ENCODE measurements at places on chromosomes 3 and 15. TPM values are rescaled to one million over a fixed set of nuclear protein-coding genes. Genes with fewer than 3 reads are reported as not detected.

DNA sequence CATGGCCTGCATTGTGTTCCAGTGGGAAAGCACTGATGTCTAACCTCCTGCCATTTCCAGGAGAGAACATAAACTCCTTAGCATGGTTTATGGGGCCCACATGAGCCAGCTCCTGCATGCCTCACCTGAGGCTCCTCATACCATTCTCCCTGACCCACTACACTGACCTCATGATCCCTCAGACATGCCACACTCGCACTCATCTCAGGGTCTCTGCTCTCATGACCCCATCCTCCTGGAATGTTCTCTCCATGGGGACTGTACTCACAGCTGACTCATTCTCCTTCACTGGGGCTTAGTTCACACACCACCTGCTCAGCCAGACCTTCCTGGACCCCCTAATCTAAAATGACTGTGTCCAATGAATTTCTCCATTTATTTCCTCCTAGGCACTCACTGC lies 4.0 kb upstream of the LMCD1 start:
- H3K27me3 ChIP-seq = no peaks in the 10 kb centered on the region
- H3K4me1 ChIP-seq = peaks cover 30% of the 10 kb centered on the region
- no peaks in the 10 kb centered on the region for H3K36me3 ChIP-seq
- no peak overlapping the region for H3K4me3 ChIP-seq

DNA sequence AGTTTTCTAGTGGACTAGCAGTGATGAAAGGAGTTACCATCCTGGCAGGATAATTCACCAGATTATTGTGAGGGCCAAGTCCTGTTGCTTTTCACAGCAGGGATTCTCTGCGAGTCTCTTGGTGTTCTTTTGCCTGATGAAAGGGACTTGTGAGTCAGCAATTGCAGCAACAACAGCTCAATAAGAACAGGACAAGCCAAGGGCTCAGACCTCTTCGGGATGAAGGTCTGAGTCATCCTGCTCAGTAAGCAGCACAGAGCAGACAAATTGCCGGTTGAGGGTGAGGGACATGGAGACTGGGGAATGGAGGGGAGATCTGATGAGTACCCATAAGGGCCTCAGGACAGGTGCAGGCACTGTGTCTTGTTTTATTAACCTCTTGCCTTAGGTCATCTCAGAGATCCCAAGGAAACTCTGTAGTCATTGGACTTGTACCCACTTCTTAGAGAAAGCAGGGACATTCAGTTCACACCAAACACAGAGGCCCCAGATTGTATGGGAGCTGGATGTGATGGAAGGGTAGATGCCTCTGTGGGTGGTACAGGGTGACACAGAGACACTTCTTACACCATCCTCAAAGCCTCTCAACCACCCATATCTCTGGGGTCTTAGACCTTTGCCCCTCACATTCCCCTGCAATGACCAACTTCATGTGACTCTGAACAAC lies 173.8 kb upstream of the TLE3 start:
- H3K36me3 ChIP-seq = no peaks in the 10 kb centered on the region
- peaks cover 35% of the 10 kb centered on the region for H3K27me3 ChIP-seq
- no peak overlapping the region for H3K27ac ChIP-seq
- H3K4me1 ChIP-seq = peaks cover 16% of the 10 kb centered on the region
- DNase-seq = peak; percentile 92

CCDC13 gene
- 2.3 TPM for total RNA-seq

GRCh38 chr3:126676919-126677705 lies 22.2 kb upstream of the TXNRD3 start:
- H3K27me3 ChIP-seq = no peaks in the 10 kb centered on the region
- no peak overlapping the region for H3K27ac ChIP-seq
- DNase-seq = no peak
- peaks cover 8% of the 10 kb centered on the region for H3K4me1 ChIP-seq
- no peaks in the 10 kb centered on the region for H3K36me3 ChIP-seq
- H3K4me3 ChIP-seq = no peak overlapping the region

- no peak for DNase-seq
- no peaks in the 10 kb centered on the region for H3K4me1 ChIP-seq
- no peak overlapping the region for H3K4me3 ChIP-seq
- H3K36me3 ChIP-seq = peaks cover 17% of the 10 kb centered on the region
- H3K27me3 ChIP-seq = no peaks in the 10 kb centered on the region
These were observed 30.3 kb downstream of the LINS1 start for GRCh38 chr15:100571592-100572167.

P3H2 gene
- total RNA-seq = 0.76 TPM

GRCh38 chr15:68500363-68501258 lies 68.6 kb upstream of the ITGA11 start:
- no peak for DNase-seq
- H3K27ac ChIP-seq = no peak overlapping the region
- H3K4me1 ChIP-seq = no peaks in the 10 kb centered on the region
- no peak overlapping the region for H3K4me3 ChIP-seq

- peaks cover 49% of the 10 kb centered on the region for H3K4me1 ChIP-seq
- no peak for DNase-seq
- no peak overlapping the region for H3K27ac ChIP-seq
- H3K36me3 ChIP-seq = no peaks in the 10 kb centered on the region
- H3K4me3 ChIP-seq = no peak overlapping the region
These were observed 35.9 kb upstream of the DUSP7 start for GRCh38 chr3:52092271-52092660.

DNA sequence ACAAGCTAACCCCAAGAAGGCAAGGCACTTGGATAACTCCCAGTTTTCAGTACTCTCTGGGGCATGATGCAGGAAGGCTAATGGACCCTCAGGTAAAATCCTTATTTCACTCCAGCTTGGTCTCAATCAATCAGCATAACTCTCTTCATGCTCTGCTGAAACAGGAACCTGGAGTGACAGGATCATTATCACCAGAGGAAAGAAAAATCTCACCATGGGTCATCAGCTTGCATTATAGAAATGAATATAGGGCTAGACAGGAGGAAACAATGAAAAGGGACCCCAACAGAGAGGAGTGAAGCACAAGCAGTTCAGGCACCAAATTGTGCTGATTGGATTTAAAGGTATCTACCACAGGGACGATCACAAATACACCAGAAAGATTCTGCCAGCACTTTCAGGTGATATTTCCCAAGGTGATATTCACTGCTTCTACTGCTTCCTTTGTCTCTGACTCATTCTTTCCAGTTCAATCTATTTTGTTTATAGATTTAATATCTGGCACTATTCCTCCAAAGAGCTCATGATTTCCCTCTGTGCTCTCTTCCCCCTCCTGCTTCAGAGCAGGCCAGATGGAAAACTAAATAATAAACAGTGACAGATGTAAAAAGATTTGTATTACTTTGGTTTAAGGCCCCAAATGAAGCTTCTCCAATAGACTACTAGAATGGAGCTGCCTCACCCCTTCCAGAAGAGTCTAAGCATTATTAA lies 22.9 kb upstream of the THUMPD3 start:
- no peaks in the 10 kb centered on the region for H3K36me3 ChIP-seq
- H3K4me3 ChIP-seq = peak overlapping the region; percentile 19
- DNase-seq = peak; percentile 12
- peaks cover 25% of the 10 kb centered on the region for H3K4me1 ChIP-seq

SPINT1 gene
- total RNA-seq = 123 TPM

ARIH2 gene
- 105 TPM for total RNA-seq

DNA sequence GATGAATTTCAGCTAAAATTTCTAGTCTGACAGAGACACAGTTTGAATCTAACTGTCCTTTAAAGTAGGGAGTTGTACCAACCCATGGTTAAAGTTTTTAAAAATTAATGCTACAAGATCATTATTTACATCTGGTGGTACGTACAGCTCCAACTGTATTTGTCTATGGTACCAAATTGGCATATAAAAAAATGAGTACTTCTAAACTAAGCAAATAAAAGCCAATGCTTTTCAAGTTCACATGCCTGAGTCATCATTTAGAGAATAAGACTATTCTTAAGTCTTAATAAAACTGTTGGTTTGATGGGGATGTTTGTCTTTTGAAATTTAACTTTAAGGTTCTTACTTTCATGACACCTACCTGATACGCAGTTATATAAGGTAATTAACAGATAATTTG lies 21.0 kb upstream of the IFT57 start:
- no peaks in the 10 kb centered on the region for H3K27me3 ChIP-seq
- H3K36me3 ChIP-seq = no peaks in the 10 kb centered on the region
- H3K4me3 ChIP-seq = no peak overlapping the region
- no peak for DNase-seq
- no peaks in the 10 kb centered on the region for H3K4me1 ChIP-seq

PFKFB4 gene
- 20.3 TPM for total RNA-seq

DNA sequence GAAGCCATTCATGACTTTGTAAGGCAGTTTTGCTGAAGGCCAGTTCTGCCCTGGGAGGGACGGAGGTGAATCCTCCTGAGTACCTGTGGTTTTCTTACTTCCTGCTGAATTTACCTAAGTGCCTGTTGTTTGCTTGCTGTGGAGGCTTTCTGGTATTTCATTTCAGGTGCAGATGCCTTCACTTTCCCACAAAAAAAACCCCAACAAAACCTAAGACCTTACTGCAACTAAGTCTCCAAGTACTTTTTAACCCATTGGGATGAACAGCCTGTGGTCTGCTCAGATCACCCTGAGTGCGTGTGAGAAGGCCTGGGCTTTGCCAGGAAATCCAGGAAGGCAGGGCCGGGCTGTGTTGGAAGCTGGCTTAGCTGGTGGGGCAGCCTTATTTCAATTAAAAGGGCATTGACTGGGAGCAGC lies 65.3 kb downstream of the IGF1R start:
- no peaks in the 10 kb centered on the region for H3K4me1 ChIP-seq
- H3K4me3 ChIP-seq = no peak overlapping the region
- no peak for DNase-seq
- no peaks in the 10 kb centered on the region for H3K36me3 ChIP-seq
- no peak overlapping the region for H3K27ac ChIP-seq

TIGIT gene
- total RNA-seq = 0.07 TPM

RBP2 gene
- total RNA-seq = not detected

XCR1 gene
- not detected for total RNA-seq

GRCh38 chr3:108489776-108490175 lies 20.6 kb downstream of the MYH15 start:
- peak; percentile 52 for DNase-seq
- H3K4me3 ChIP-seq = no peak overlapping the region
- H3K36me3 ChIP-seq = no peaks in the 10 kb centered on the region

GRCh38 chr3:111732252-111732879 lies 126.7 kb upstream of the PHLDB2 start:
- no peak overlapping the region for H3K4me3 ChIP-seq
- H3K36me3 ChIP-seq = no peaks in the 10 kb centered on the region
- no peaks in the 10 kb centered on the region for H3K27me3 ChIP-seq
- peaks cover 93% of the 10 kb centered on the region for H3K4me1 ChIP-seq

- no peaks in the 10 kb centered on the region for H3K27me3 ChIP-seq
- H3K27ac ChIP-seq = no peak overlapping the region
- H3K4me3 ChIP-seq = no peak overlapping the region
- no peaks in the 10 kb centered on the region for H3K4me1 ChIP-seq
- no peak for DNase-seq
- no peaks in the 10 kb centered on the region for H3K36me3 ChIP-seq
These were observed 25.5 kb upstream of the MNS1 start for GRCh38 chr15:56490461-56490860.

GRCh38 chr3:188662795-188663194 lies 508.8 kb downstream of the LPP start:
- H3K27ac ChIP-seq = no peak overlapping the region
- H3K4me1 ChIP-seq = no peaks in the 10 kb centered on the region
- H3K4me3 ChIP-seq = no peak overlapping the region

ITIH4 gene
- total RNA-seq = 4.1 TPM

GRCh38 chr3:146384786-146385185 lies 84.6 kb downstream of the PLSCR2 start:
- H3K36me3 ChIP-seq = no peaks in the 10 kb centered on the region
- no peak overlapping the region for H3K27ac ChIP-seq
- no peak overlapping the region for H3K4me3 ChIP-seq
- no peaks in the 10 kb centered on the region for H3K4me1 ChIP-seq
- no peak for DNase-seq

- DNase-seq = peak; percentile 88
- H3K27ac ChIP-seq = peak overlapping the region; percentile 36
- H3K4me3 ChIP-seq = peak overlapping the region; percentile 9
- peaks cover 53% of the 10 kb centered on the region for H3K4me1 ChIP-seq
- no peaks in the 10 kb centered on the region for H3K27me3 ChIP-seq
These were observed 81.6 kb downstream of the PPCDC start for GRCh38 chr15:75104804-75105557.

RBPMS2 gene
- total RNA-seq = 11.6 TPM

PLSCR2 gene
- not detected for total RNA-seq

GRCh38 chr3:126558336-126559071 lies at the start of gene C3orf22:
Gene C3orf22 (minus strand): TSS chr3:126558932. CDS start chr3:126553390, 5,542 bp downstream.
- H3K27me3 ChIP-seq = 0 out of 2 replicates have a peak, but pooled peaks cover 6% of the 10 kb centered on the region
- H3K27ac ChIP-seq = no peak within 1 kb of the TSS
- DNase-seq = no peak

DNA sequence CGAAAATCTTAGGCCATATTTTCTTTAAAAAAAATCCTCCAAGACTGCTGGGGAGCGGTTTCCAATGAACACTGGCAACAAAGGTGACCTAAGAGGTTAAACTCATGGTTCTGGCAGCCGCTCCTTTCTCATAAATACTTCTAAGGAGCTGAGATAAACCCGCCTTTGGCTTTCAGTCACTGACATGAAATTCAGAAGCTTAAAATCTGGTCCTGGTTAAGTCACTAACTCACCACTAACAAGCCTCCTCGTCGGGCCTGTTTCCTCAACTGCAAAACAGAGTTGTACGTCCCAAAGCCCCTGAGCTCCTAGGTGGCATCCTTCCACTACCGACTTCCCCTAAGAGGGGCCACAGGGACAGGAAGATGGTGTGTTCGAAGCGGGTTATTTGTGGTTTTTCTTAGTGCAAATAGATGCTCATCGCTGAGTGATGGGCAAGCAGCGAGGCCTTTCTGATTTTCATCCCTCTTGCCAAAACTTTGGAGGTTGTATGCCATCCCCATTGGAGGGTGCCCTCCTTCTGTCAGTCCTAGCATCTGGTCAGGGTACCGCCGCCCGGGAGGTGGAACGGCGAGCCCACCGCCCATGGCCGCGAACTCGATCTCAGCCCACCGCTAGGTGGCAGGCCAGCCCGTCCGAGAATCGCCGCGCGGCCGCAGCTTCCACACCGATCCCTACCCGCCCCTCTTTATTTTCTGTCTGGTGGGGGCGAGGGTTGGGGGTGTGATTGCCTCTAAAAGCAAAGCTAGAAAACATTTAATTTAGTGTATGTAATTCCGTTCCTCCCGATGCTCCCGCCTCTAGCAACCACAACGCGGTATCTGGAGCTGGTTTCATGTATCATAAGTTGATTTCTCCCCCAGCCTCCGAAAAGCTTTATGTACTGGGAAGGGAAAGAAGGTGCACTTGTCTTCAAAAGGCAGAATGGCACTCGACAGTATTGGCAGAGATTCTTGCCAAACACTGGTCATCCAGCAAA lies 4.6 kb downstream of the BCL6 start:
- H3K4me1 ChIP-seq = peaks cover 69% of the 10 kb centered on the region
- H3K4me3 ChIP-seq = peak overlapping the region; percentile 47
- H3K36me3 ChIP-seq = no peaks in the 10 kb centered on the region

DNA sequence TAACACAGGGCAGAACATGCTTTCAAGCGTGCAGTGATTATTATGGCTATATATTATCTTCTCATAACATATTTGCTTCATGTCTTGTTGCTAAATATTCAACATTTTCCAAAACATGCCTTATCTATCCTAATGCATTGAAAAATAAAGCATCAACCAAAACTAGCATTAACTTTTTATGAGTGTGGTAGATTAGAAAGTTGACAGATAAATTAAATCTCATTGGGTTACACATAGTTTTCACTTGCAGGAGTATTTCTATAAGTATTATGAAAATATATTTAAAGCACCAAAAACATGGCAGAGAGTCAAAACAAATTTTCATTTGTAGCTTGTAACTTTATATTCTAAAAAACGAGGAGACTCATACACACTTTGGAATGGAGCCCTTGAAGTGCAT lies 141.5 kb downstream of the CADM2 start:
- H3K36me3 ChIP-seq = no peaks in the 10 kb centered on the region
- H3K27me3 ChIP-seq = no peaks in the 10 kb centered on the region
- H3K4me3 ChIP-seq = no peak overlapping the region
- H3K4me1 ChIP-seq = no peaks in the 10 kb centered on the region

TMEM207 gene
- total RNA-seq = not detected

Measured in HCT116 (cell line).